ENCODE measurements at places on chromosomes 7 and 10.

- DNase-seq, result no peak
Measured at GRCh38 chr7:155324918-155325235, 27.2 kb downstream of the INSIG1 start.

DNA sequence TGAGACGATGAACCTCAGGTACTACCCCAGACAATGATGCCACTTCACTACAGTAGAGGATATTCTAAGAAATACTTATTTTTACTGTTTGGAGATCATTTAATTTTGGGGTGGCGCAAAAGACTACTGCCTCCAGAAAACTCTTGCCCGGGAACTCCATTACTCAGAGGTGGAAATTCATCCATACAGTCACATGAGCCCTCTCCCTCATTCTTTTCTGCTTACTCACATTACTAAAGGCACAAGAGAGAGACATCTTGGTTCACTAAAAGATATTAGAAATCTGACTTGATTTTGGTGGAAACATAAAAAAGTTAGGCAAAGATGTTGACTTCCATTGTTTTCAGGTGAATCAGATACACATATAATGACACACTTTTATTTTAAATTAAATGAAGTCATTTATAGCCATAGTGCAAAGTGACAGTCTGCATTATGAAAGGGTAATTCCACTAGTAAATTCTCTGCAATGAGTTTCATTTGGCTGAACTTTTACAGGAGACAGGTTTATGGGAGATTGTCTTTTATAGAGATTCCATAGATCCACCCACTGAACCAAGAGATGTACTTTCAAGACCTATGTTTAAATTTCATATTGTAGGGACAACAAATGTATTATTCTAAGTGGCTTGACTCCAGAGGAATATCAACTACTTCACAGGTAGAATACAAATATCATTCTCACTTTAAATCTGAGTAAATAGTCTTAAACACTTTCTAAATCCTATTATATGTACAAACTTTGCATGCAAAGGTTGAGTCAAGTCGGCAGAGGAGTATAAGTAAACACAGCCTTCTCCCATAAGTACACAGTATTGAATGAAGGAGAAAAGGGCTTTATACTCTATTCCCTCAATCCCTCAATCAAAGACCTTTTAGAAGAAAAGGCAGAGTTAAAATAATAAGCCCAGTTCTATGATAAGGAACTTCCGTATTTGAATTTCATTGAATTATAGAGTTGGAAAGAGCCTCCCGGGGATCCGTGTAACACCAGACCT, 18.8 kb downstream of the NEBL start:
- no peak for DNase-seq

GRCh38 chr7:120856621-120857352, 1.2 kb downstream of the TSPAN12 start:
- no peak for DNase-seq

DNA sequence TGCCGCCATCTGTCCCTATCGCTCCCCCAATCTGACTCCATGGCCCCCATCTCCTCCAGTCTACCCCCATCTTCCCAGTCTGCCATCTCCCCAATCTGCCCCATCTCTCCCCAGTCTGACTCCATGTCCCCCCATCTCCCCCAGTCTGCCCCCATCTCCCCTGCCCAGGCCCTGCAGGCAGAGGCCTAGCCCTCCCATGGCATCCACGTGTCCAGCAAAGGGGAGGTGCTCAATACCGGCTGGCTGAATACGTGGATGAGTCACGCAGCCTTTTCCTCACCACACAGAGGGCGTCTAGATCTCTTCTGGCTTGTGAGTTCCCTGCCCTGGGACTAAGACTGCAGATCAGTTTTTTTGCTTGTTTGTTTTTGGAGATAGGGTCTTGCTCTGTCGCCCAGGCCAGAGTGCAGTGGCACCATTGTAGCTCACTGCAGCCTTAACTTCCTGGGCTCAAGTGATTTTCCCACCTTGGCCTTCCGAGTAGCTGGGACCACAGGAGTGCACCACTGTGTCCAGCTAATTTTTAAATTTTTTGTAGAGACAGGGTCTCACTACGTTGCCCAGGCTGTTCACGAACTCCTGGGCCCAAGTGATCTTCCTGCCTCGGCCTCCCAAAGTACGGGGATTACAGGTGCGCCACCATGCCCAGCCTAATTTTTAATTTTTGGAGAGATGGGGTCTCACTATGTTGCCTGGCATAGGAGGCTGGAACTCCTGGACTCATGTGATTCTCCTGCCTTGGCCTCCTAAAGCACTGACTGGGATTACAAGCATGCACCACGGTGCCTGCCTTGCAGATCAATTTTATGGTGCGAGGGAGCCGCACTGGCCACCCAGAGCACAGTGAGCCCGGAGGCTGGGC, 15.3 kb upstream of the GPR146 start:
- peak; percentile 46 for DNase-seq

DNA sequence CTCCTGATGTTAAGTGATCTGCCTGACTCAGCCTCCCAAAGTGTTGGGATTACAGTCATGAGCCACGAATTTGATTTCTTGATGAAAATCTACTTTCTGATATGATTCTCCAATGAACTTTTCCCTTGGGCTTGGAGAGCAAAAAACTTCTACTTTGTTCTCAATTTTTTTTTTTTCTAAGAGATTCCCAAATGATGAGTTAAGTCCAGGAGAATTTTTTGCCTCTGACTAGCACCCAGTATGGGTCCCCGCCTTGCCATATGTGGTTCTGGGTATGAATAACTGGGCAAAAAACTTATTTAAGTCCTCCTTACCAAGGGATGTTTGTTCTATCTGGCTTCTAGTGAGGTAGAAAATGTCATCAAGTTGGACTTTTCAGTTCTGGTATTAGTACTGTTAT, 147.9 kb upstream of the LYZL1 start:
- no peak for DNase-seq

DNA sequence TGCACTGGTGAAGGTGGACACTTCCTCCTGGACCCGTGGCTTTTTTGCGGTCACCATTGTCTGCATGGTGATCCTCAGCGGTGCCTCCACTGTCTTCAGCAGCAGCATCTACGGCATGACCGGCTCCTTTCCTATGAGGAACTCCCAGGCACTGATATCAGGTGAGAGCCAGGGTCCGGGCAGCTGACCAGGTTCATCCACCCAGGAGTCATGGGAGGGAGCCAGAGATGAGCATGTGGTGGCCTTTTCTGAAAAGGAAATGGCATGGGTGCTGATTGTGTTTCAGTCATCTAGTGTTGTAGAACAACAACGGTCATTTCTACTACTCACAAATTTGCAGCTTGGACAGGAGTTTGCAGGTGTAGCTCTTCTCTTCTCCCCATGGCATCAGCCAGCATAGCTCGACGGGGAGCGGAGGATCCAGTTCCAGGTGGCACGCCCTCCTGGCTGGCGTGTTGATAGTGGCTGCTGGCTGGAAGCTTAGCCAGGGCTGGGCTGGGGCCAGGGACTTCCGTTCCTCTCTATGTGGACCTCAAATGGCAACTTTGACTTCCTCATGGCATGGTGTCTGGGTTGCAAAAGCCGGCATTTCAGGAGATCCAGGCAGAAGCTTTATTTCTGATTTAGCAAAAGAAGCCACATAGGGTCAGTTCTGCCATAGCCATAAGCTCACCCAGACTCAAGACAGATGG, 32.7 kb downstream of the SLC29A3 start:
- no peak for DNase-seq

GRCh38 chr10:86350897-86351296, 15.7 kb downstream of the GRID1 start:
- no peak for DNase-seq

GRCh38 chr10:94706089-94706488, 22.6 kb downstream of the CYP2C18 start:
- DNase-seq, result no peak

DNA sequence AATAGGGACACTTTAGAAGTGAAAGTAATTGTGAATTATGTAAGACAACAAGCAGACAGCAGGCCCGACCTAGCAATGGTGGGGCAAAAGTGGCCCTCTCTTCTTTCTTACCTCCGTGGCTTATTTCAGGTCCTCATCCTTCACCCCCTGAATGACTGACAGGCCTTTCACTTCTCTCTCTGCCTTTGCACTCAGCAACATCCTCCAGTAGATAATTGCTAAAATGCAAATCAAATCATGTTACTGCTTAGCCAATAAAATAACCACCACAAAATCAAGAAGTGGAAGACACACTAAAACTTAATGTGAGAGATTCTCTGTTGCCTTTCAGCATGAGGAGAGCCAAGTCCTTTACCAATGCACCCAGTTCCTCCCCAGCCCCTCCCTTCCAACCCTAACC, 274.6 kb upstream of the ZNF32 start:
- DNase-seq, result no peak

GRCh38 chr7:18445483-18445882, 50.1 kb upstream of the HDAC9 start:
- DNase-seq, result no peak

GRCh38 chr10:49089557-49090188, 25.6 kb downstream of the VSTM4 start:
- no peak for DNase-seq

DNA sequence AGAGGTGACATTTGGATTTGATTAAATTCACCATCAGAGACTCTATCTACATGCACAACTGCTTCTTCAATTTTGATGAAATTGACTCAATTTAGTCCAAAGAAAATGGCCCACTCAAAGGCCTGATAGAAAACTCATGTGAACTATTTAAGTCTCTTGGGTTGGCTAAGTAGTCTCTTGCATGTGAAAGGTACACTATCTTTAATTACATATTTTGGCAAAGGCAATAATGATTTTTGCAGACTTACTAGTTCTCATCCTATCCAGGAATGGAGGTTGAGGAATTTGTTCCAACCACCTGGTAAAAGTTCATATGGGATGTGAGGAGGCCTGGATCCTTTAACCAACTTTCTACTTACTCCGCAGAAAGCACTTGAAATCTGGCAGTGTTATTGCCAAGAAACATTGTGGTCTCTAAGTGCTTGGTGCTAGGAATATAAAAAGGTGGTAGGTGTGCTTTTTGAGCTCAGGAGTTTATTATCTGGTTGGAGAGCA, 618.6 kb upstream of the MKI67 start:
- DNase-seq, result no peak

GRCh38 chr7:141731476-141732149, 6.5 kb upstream of the SSBP1 start:
- DNase-seq, result no peak

DNA sequence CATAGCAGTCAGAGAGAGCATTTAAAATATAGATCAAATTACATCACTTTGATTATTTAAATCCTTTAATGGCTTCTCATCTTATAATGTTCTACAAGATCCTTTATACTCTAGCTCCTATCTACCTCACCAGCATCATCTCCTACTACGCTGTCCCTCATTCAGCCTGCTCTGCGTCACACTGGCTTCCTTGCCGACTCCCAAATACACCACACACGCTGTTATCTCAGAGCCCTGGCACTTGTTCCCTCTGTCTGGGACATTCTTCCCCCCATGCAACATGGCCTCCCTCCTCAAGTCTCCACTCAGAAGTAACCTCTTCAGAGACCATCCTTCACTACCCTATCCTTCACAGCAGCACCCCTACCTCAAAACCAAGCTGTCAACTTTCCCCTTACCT, 46.7 kb downstream of the RNLS start:
- DNase-seq, result no peak

DNA sequence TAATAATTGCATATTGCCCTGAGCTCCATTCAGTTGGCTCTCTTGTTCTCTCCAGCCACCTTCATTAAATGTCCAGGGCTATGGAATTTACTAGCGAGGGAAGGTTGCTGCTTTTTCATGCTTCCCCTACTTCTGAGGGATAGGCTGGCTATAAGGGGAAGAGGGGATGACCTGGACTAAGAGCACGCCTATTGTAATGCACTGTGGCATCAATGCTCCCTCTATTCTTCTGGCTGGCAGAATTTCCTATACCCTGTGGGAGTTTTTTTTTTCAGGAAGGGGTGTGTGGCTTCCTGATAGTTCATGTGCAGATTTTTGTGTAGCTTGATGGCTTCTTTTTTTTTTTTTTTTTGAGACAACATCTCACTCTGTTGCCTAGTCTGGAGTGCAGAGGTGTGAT, 155.8 kb downstream of the SND1 start:
- DNase-seq, result no peak

DNA sequence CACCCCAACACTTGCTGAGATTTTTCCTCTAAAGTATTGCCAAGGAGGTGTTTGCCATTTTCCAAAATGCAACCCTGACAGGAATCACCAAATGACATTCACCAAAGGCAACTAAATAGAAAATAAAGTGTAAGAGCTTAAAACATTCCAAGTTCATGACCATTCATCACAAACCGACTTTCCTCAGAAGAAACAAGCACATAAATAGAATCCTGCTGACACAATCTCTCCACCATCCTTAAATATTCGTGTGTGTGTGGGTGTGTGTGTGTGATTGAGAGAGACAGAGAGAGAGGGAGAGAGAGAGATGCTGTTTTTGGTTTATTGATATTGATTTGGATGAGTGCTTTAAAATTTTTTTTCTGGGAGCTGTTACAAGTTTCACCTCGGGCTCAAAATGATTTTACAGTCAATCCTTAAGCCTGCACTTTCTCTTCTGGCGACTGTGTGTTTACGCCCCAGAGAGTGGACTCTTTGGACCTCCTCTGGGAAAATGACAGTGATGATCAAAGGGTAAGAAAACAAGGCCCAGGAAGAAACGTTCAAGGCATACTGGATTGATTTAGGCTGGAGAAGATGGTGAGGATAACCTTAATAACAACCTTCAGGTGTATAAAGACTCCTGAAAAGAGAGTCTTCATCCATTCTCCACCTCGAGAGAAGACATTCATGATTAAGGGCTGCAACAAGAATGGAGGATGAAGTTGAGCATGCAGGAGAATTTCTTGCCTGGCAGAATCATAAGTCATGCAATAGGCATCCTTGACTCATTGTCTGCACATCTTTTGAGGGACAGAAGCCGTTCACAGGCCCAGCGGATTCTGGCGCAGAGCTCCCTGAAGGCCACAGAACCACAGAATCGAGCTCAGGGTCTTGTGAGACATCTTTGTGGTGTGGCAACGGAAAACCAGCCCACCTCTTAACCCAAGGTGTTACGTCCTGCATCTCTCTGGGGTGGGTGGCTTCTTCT, 104.4 kb upstream of the FGFR2 start:
- no peak for DNase-seq

DNA sequence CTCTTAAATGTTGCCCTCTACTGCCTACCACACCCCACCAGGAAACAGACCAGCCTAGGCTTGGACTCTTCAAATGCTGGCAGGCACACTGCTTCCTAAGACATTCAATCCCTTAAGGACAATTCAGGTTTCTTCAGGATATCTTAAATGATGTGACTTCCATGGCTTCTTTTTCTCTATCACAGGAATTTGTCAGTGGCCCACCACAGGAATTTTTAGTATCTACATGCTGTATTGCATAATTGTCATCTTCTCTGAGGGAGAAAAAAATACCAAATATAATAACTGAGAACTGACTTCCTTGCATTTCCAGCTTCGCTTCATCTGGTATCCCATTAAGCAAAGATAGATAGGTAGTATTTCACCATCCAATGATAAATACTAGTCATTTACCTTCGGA, 129.3 kb downstream of the WNT2 start:
- DNase-seq, result no peak

- no peak for DNase-seq
Measured at GRCh38 chr10:95783741-95784140, 27.8 kb downstream of the ENTPD1 start.

DNA sequence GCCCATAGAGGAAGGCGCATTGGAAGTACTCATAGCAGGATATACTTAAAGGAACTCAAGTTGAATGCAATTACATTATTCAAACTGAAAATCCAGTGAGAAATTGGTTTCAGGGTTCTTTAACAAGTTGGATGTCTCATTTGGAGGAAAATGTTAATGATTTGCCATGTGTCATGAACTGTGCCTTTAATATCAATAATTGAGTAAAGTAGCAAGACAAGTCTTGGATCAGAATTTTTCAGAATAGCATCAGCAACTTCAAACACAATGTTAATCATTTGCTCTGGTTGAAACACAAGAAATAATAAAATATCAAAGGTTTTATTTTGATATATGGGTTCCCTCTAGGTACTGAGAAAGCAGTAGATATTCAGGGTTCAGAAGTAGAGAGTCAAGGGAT, 24.5 kb upstream of the POU6F2 start:
- DNase-seq, result no peak

Data from DMS79 (cell line).